RCC 7860 (cell line): ENCODE measurements at places on chromosomes 12 and 14.
A peak's percentile ranks its signal among the peaks of the same experiment; 100 is the strongest.

- DNase-seq, result no peak
Measured at GRCh38 chr12:115461401-115461800, 777.4 kb upstream of the TBX3 start.

DNA sequence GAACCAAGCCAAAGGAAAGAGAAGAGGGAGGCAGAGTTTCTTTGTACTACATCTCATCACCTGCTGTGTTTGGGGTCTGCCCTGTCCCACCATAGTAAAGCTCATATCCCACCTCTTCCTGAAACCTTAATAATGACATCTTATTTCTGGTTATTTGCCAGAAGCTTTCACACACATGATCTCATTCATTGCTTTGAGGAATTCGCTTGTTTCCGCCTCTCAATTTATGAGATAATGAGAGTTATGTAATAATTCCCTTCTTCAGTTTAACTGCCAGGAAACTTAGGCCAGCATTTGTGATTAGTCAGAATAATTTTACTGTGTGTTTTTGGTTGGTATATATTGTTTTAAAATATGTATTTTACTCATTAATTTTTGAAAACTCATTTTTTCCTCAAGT is 205.2 kb downstream of the CACNA1C start:
- DNase-seq, result no peak

- no peak for DNase-seq
Measured at GRCh38 chr14:33792009-33792719, 158.7 kb downstream of the EGLN3 start.

DNA sequence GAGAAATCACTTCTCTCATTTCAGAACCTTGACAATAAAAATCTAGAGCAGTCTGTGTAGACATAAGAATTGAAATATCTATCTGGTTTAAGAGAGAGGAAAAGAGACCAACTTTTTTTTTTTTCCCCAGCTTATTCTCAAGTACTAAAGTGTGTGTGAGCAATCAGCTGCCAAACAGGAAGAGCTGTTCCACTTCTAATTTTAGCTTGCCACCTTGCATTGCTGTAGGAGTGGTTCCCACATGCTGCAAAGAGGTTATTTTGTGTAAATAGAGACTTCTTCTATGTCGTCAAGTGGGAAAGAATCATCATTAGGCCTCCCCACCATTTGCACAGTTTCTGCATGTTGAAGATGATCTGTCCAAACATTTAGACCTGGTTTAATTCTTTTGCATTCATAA is 142.6 kb downstream of the NPAS3 start:
- no peak for DNase-seq

DNA sequence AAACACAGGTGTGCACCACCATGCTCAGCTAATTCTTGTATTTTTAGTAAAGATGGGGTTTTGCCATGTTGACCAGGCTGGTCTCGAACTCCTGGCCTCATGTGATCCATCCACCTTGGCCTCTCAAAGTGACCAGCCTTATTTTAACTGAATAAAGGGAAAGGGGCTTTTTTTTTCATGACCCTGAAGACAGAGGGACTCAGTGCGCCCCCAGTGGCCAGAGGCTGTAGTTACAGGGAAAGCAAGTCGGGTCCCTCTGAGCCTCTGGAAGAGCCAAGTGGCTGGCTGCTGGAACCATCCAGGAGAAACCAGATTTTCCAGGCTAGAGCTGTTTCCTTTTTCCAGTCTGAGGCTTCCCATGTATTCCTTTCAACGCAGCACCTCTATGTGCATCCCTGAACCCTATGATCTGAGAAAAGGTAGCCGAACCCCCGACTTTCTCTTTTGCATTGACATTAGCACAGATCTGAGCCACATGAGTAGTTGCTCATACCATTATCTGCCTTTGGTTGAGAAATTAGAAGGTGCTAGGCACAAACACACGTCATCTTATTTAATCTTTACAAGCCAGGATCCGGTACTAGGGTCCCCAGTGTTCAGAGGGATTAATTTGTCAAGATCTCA is 342.7 kb downstream of the CACNA1C start:
- no peak for DNase-seq

DNA sequence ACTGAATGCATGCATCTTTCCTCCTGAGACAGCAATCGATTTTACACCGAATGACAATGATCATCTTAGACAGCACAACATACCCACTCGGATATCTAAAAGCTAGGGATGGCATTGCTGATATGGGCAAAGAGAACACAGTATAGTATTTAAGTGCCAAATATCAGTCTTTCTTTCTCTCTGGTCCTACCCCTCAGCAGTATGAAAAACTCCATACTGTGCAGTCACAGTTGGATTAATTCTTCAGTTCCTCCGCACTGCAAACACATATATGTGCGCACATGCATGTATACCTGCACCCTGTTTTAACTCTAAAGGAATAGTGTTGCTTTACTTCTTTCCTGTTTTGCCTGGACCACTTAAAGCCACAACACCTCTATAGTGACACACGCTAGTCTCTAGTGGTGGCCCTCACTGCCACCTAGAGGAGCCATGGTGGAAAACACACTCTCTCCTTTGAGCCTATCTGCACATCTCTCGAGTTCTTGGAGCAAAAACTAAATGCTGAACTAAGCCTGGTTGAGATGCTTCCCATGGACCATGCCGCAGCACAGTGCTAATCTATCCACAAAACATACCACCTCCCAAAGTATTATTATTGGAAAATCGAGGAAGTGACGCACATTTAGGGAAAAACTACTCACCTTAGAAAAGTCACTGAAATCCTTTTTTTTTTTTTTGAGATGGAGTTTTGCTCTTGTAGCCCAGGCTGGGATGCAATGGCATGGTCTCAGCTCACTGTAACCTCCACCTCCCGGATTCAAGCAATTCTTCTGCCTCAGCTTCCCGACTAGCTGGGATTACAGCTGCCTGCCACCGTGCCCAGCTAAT is 11.9 kb downstream of the TMEM52B start:
- peak; percentile 46 for DNase-seq

GRCh38 chr12:51898506-51898905 is 8.8 kb upstream of the ACVRL1 start:
- no peak for DNase-seq

- DNase-seq, result no peak
Measured at GRCh38 chr14:92309968-92310530, 12.9 kb upstream of the SLC24A4 start.

- DNase-seq, result no peak
Measured at GRCh38 chr12:126588586-126589249, 1523.5 kb downstream of the AACS start.

GRCh38 chr12:24928131-24928530 is 20.8 kb downstream of the BCAT1 start:
- no peak for DNase-seq

GRCh38 chr12:89183985-89184435 is 168.3 kb downstream of the DUSP6 start:
- no peak for DNase-seq

- DNase-seq, result no peak
Measured at GRCh38 chr14:60796434-60796833, 61.9 kb downstream of the MNAT1 start.

- no peak for DNase-seq
Measured at GRCh38 chr12:15928870-15929571, 17.9 kb downstream of the DERA start.

- DNase-seq, result no peak
Measured at GRCh38 chr14:100065111-100065871, at the start of gene EVL. EVL (plus strand) TSS chr14:100065422; CDS start chr14:100065501, 79 bp downstream.

GRCh38 chr14:93183596-93184317 is 940 bp downstream of the MOAP1 start:
- DNase-seq, result no peak

DNA sequence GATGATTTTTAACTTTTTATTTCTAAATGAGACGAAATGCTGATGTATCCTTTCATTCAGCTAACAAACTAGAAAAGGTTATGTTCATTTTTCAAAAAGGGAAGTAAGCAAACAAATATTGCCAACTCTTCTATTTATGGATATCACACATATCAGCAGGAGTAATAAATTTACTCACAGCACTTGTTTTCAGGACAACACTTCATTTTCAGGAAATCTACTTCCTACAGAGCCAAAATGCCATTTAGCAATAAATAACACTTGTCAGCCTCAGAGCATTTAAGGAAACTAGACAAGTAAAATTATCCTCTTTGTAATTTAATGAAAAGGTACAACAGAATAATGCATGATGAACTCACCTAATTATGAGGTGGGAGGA is 139.6 kb downstream of the HMGA2 start:
- no peak for DNase-seq

DNA sequence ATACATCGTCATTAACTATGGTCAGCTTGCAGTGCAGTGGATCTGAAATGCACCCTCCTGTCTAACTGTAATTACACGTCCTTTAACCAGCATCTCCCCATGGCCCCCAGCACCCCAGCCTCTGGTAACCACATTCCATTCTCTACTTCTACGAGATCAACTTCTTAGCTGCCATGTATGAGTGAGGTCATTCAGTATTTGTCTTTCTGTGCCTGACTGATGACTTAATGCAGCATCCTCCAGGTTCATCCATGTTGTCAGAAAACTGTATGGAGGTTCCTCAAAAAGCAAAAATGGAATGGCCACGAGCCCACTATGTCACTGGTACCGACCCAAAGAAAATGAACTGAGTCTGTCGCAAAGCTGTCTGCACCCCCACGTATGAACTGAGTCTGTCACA is 107.3 kb downstream of the RIMBP2 start:
- no peak for DNase-seq

DNA sequence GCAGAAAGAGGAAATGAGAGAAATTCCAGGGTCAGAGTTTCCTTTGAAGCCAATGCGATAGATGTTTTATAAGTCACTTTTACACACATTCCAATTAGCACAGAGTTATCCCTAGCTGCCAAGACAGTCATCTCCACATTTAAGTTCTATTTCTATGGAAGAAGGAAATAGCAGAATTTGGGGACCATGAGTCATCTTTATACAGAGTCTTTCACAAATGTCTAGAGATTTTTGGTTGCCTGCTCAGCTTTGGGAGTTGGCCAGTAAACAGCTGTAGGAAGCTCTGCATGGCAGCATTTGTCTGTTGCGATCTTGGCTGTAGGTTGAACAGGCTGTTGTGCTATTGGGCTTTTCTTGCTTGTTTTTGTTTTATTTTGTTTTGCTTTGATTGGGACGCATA is 884.3 kb downstream of the GALC start:
- DNase-seq, result no peak

GRCh38 chr12:114764510-114764909 is 80.5 kb upstream of the TBX3 start:
- DNase-seq, result no peak

DNA sequence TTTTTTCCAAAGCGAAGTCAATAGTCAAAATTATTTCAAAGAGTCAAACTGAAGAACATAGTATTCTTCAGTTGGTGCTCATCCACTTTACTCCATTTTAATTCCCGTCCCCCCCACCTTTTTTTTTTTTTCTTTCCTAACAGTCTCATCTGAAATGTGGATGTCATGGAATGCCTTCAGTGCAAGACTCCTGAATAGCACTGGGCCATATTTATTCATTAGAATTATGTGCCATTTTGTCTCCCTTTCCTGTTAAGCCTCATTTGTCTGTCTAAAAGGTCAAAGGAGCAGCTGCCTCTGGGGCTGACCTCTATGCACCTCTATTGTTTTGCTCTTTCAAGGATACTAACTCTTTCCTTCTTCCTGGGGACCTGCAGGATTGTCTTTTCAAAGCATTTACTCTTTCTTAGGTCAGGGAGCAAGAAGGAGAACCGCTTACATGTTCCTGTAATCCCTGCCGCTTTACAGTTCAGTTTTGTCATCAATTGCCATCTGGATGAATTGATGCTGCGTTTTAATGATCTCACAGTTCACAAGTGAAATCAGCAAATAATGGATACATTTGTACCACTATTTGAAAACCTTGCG is 310.6 kb downstream of the NPAS3 start:
- no peak for DNase-seq

DNA sequence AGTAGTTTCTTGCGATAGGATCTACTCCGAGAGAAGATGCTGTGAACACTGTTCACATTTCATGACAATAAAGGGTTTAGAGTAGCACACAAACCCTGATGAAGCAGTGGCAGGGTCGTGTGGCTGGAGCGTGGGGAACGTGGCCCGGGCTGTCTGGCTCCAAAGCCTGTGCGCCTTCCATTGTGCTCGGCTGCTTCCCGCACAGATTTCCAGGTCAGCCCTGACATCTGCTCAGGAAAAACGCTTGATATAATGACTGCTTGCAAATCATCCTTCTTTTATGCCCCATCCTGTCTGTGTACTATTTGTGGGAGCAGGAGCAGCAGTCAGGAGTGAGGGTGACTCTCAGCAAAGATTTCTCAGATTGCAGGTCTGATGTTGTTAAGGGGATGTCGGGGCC is 78.6 kb downstream of the EML1 start:
- DNase-seq, result no peak

- DNase-seq, result no peak
Measured at GRCh38 chr14:64244279-64244678, 49.9 kb downstream of the ESR2 start.

DNA sequence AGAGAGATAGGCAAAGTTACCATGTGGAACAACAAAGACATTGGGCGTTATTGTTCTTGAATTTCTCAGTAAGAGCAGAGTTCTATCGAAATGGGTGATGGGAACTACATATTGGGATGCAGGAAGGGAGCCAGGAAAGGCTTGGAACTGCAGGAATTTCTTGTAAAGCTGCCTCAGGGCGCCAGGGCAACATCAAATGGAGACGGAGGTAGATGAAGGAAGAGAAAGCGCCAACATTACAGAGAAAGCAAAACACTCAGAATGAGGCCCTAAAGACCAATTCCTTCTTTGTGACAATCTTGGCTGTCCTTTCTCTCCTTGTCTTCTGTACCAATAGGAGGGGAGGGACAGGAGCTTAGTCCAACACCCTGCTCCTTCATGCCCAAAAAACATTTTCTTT is 148.4 kb downstream of the RPAP3 start:
- no peak for DNase-seq

DNA sequence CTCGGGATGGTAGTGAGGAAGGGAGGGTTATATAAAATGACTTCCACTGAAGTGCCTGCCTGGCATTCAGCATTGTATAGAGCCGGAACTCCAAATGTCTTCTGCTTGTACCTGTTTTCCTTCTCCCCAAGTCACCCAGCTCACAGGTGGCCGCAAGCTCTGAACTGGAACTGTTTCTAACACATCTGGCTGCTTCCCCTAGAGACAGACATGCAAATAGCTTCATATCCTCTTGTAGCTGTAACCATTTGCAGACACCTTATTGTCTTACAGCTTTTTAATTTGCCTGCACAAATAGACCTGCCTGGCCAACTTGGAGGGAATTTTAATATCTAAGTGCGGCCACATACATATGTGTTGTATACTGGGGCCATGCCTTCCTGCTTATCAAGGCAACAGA is 126.0 kb downstream of the CHST11 start:
- DNase-seq, result no peak

- no peak for DNase-seq
Measured at GRCh38 chr12:7156259-7157197, 26.4 kb downstream of the CLSTN3 start.

- DNase-seq, result no peak
Measured at GRCh38 chr14:58138031-58138713, 13.8 kb downstream of the ARMH4 start.

DNA sequence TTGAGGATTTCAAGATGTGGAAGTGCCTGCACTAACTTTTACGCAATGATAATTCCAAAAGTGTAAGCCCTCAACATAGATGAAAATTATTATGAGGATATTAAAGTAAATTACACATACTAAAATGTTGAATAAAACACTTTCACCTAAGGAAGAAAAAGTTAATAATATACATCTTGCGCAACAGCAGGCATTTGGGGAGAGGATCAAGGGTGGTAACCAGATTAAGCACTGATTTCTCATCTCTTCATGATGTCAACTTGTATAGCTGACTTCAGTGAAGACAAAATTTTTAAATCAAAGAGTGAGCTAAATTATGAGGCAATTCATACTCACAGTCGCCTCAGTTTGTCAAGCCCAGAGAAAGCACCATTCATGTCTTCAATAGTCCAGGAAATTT is 33.8 kb downstream of the LRIG3 start:
- no peak for DNase-seq

GRCh38 chr12:112974904-112975303 is 3.4 kb upstream of the OAS2 start:
- DNase-seq, result no peak
